ENCODE measurements at places on chromosomes 6 and 20.

GRCh38 chr6:127022302-127022701 is 96.2 kb upstream of the RSPO3 start:
- H3K4me1 ChIP-seq: no peaks in the 10 kb centered on the region
- no peak for DNase-seq
- no peaks in the 10 kb centered on the region for H3K36me3 ChIP-seq
- no peak overlapping the region for H3K27ac ChIP-seq
- H3K4me3 ChIP-seq: no peak overlapping the region

GRCh38 chr6:10580570-10580969 is 59.4 kb downstream of the GCNT2 start:
- no peaks in the 10 kb centered on the region for H3K36me3 ChIP-seq
- no peak for DNase-seq
- H3K27me3 ChIP-seq: no peaks in the 10 kb centered on the region
- H3K4me1 ChIP-seq: peaks cover 22% of the 10 kb centered on the region
- no peak overlapping the region for H3K27ac ChIP-seq

- H3K36me3 ChIP-seq: no peaks in the 10 kb centered on the region
- no peaks in the 10 kb centered on the region for H3K4me1 ChIP-seq
- no peak overlapping the region for H3K4me3 ChIP-seq
- peaks cover 53% of the 10 kb centered on the region for H3K27me3 ChIP-seq
Measured at GRCh38 chr6:167819576-167819975, 7.1 kb upstream of the AFDN start.

DNA sequence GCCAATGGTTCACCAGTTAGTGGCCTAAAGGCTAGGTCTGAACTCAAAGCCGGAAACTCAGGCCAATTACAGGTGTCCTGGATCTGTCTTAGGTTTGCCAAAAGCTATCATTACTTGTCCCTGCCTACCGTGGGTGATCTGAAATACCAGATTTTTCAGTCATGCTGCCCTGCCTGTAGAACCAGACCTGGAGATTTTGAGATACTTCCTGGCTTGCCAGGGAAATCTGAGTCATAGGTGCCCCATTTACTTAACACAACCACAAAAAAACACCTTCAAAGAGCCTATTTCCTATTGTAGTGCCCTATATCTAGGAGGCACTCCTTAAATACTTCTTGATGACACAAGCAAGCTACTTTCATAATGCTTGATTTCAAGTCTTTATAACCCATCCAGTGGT is 13.9 kb upstream of the RANBP9 start:
- no peaks in the 10 kb centered on the region for H3K36me3 ChIP-seq
- peak overlapping the region; percentile 47 for H3K4me3 ChIP-seq
- DNase-seq: peak; percentile 60
- H3K27me3 ChIP-seq: no peaks in the 10 kb centered on the region

DNA sequence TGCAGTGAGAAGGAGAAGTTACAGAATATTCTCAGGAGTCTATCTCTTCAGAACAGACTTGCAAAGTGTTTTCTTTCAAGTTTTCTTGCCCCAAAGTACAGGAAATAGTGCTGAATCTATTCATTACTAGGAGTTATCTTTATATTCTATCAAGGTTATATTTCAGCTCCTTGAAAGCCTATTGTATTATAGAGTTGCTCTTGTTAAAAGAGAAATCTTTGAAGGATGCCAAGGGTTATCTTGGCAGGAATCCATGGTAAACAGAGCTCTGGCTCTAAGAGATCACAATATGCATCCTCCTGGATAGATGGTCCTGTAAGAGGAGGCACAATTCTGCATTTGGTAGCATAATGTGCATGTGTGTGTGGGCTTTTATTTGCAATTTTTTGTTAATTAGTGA is 21.2 kb upstream of the SNRPB2 start:
- peaks cover 18% of the 10 kb centered on the region for H3K27me3 ChIP-seq
- peaks cover 25% of the 10 kb centered on the region for H3K4me1 ChIP-seq
- H3K36me3 ChIP-seq: peaks cover 3% of the 10 kb centered on the region
- H3K27ac ChIP-seq: no peak overlapping the region
- no peak for DNase-seq

DNA sequence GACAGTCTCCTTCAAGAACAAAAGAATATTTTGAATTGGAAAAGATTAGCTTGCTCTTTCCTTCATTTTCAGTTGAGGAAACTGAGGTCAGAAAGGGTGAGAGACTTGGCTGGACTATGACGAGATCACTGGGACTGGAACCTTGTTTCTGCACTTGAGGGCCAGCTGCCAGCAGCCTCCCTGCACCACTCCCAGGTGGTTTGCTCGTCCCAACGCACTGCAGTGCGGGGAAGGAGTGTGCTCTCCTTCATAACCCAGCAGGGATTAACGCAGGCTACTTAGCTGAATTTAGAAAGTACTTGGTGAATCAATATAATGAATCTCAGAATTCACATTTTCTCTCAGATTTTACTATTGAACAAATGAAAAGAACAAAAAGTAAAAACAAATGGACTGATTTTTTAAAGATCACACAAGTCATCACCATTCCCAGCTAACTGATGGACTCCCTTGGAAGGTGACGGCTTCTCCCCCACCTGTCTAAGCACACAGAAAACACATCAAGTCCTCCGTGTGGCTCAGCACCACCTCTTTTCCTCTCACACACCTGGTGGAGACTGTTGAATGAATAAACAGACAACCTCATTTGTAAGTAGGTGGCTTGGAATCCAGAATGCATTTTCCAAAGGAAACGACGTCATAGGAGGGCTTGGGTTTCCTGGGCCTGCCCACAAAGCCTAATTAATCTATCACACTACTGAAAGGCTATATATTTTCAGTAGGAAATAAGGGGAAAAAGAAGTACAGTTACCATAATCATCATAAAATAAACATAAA is 121.0 kb downstream of the QRSL1 start:
- no peaks in the 10 kb centered on the region for H3K4me1 ChIP-seq
- H3K4me3 ChIP-seq: no peak overlapping the region
- no peak overlapping the region for H3K27ac ChIP-seq
- no peaks in the 10 kb centered on the region for H3K36me3 ChIP-seq
- DNase-seq: no peak

GRCh38 chr6:92934625-92935024 is 484.7 kb downstream of the EPHA7 start:
- no peaks in the 10 kb centered on the region for H3K4me1 ChIP-seq
- no peak overlapping the region for H3K27ac ChIP-seq
- DNase-seq: no peak

DNA sequence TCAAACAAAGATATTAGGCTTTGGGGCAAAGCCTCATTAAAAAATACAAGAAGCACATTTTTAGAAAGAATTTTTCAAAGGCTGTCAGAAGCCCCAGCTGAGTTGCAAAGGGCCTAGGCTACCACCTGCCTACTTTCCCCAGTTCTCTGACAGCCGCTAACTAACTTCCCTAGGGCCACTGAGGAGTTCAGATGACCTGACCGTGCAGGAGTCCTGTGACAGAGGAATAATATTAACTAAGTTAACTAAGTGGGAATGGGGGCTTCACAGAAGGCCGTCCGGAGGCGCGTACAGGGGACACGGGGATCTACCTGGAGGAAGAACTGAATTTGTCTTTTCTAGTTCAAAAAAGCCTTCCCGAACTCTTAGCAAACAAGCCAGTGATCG is 884 bp downstream of the MCHR2 start:
- no peaks in the 10 kb centered on the region for H3K4me1 ChIP-seq
- DNase-seq: no peak
- H3K27me3 ChIP-seq: peaks cover 37% of the 10 kb centered on the region
- H3K27ac ChIP-seq: no peak overlapping the region
- H3K4me3 ChIP-seq: no peak overlapping the region

DNA sequence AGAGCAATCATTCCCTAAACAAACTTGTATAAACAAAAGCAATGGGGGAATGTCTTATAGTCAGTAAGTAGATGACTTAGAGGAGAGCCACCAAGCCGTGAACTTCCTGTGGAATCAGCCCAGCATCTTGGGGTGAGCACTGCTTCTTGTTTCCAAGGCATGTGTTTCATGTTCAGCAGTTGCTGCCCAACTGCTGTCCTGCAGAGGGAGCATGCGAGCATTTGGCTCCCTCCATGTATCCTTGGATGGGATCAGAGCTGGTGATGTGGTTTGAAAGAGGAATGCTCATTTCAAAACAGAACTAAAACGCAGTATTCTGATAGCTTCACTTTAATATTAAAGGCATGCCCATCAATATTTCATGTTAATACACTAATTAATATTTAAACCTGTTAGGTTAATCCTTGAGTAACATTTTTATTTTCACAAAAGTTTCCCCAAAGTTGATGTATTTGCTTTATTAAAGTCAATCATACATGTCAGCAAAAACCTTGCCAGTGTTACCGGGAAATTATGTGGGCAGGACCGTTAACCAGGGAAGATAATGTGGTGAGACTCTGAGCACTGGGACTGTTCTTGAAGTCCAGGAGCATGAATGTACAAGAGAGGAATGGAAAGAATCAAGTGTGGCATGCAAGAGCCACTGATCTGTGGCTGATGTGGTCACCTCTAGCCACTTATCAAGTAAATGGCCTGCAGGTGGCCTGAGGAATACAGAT is 172.1 kb upstream of the GGTLC1 start:
- H3K4me3 ChIP-seq: no peak overlapping the region
- no peaks in the 10 kb centered on the region for H3K36me3 ChIP-seq
- no peaks in the 10 kb centered on the region for H3K27me3 ChIP-seq
- DNase-seq: peak; percentile 71

DNA sequence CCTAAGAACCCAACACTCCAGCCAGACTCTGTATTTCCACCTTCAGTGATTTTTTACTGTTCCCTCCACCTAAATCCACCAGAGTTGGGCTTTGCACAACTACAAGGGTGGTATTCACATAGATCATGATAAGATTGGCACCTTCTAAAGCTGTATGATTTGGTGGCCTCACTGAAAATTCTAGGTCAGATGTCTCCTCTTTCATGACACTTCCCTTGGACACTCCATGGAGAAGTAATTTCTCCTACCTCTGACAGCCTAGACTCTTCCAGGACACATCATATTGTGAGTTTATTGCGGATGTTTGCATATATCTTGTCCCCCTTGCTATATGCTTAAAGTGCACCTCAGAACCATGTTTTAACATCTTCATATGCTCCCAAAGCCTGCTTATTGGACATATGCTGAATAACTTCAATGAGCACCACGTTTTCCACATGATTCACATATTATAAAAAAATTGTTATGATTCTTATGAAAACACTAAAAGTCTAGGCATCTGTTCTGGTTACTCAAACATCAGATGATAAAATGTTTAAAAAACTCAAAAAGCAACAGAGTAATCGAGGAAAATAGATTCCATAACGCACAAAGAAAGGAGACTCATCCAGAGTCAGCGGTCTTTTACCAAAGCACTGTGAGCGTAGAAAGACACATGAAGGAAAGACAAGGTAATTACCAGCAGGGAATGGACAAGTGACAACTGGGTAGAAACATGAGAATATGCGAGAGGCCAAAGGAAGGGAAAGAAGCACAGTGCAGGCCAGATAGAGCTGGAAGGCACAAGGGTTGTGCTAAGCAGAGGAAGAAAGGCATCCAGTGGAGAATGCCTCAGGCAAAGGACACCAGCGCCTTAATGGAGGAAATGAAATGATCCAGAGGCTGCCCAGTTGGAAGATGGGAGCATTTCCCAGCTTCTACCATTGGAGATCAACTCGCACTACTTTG is 46.5 kb downstream of the KIF16B start:
- H3K4me3 ChIP-seq: no peak overlapping the region
- H3K4me1 ChIP-seq: no peaks in the 10 kb centered on the region
- no peak for DNase-seq
- H3K36me3 ChIP-seq: peaks cover 15% of the 10 kb centered on the region

DNA sequence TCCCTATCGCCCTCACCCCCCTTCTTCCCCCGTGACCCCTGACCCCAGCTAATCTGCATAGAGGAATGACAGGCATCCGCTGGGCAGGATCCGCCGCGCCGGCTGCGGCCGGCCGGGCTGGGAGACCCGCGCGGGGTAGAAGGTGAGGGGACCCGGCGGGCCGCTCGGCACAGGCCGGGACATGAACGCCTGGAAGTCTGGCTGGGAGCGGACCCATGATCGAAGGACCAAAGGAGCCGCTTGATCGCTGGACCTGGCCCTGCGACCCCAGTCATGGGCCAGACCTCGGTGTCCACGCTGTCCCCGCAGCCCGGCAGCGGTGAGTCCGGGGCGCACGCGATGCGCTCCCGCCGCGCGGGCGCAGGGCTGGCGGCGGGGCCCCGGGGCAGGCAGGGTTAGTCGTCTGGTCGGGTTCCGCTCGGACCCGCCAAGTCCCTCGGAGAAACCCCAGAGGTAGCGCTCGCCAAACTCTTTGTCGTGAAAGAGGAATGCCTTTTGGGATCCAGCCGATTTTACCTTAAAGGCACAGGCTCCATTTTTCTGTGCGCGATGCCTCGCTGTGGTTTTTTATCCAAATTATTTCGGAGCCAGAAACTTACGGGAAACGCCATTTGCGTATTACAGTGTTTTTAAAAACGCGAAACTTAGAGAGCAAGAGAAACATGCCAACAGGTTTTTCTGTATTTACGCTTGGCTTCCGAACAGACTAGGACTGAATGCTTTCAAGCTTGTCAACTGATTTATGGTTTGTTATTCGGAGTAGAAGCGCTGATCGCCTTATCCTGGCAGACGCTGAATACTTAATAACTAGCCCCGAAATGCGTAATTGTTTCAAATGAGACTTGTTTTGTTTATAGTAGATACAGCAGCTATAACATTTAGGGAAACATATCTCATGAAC is at the start of gene PHACTR2:
TSS of gene PHACTR2 (plus strand) at position 75 of the 901 bp plus-strand sequence. CDS start at position 274, 199 bp downstream.
- no peak within 1 kb of the TSS for H3K27ac ChIP-seq
- peak within 1 kb of the TSS; percentile 84 for H3K4me3 ChIP-seq
- H3K27me3 ChIP-seq: peaks cover 46% of the 10 kb centered on the region
- DNase-seq: peak; percentile 79
- peaks cover 14% of the 10 kb centered on the region for H3K4me1 ChIP-seq
- peaks cover 15% of the 10 kb centered on the region for H3K36me3 ChIP-seq

DNA sequence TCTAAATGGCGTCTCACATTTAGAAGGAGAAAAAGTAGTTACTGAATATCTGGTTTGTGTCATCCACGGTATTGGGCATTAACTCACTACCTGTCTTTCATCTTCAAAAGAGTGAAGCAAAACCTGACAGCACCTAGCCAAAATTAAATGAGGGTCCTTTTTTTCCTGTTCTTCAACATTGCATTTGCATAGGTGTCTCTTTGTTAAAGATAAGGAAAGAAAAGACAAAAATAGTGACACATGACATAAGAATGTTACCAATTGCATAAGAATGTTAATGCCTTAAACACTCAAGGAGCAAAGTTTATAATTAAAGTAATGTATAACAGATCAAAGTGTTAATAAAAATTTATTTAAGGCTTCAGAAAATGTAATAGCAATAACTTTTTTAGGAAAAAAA is 61.4 kb upstream of the MANEA start:
- H3K4me3 ChIP-seq: no peak overlapping the region
- H3K36me3 ChIP-seq: no peaks in the 10 kb centered on the region
- DNase-seq: no peak
- H3K27ac ChIP-seq: no peak overlapping the region

GRCh38 chr20:5977975-5978374 is 27.5 kb downstream of the MCM8 start:
- no peak overlapping the region for H3K4me3 ChIP-seq
- no peaks in the 10 kb centered on the region for H3K27me3 ChIP-seq
- no peak overlapping the region for H3K27ac ChIP-seq
- H3K4me1 ChIP-seq: no peaks in the 10 kb centered on the region
- DNase-seq: no peak

- DNase-seq: no peak
- no peak overlapping the region for H3K27ac ChIP-seq
- H3K36me3 ChIP-seq: peaks cover 8% of the 10 kb centered on the region
Measured at GRCh38 chr6:157405986-157406385, 25.0 kb downstream of the ZDHHC14 start.

GRCh38 chr6:141451511-141452353 is 681.0 kb upstream of the GJE1 start:
- H3K27ac ChIP-seq: no peak overlapping the region
- H3K27me3 ChIP-seq: no peaks in the 10 kb centered on the region
- no peaks in the 10 kb centered on the region for H3K4me1 ChIP-seq
- no peak overlapping the region for H3K4me3 ChIP-seq
- DNase-seq: no peak
- no peaks in the 10 kb centered on the region for H3K36me3 ChIP-seq
